ENCODE measurements at places on chromosomes 5 and 9.

- peak; percentile 48 for DNase-seq
These were observed 4.0 kb downstream of the PAPPA start for GRCh38 chr9:116157436-116158138.

- DNase-seq: no peak
These were observed 47.6 kb downstream of the RGS3 start for GRCh38 chr9:113511047-113511521.

DNA sequence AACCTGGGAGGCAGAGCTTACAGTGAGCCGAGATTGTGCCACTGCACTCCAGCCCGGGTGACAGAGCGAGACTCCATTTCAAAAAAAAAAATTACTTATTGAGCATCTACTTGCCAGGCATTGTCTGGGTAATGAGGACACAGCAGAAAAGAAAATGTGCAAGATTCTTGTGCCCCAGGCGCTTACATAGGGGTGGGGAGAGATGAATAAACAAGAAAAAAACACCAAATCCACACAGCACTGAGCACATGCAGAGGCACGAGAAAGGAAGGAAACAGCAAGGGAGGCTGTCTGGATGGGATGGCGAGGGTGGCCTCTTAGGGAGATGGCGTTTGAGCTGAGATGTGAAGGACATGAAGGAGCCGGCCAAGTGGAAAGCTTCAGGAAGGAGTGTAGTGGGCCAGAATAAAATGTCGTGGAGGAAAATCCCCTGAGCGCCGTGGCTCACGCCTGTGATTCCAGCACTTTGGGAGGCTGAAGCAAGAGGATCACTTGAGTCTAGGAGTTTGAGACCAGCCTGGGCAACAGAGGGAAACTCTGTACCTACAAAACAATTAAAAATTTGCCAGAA is 13.9 kb downstream of the DYNC2I2 start:
- DNase-seq: no peak

- DNase-seq: no peak
These were observed 5.5 kb downstream of the FOXB2 start for GRCh38 chr9:77024776-77025545.

GRCh38 chr9:98254228-98255060 is 1.0 kb downstream of the TBC1D2 start:
- DNase-seq: no peak

GRCh38 chr9:131963072-131964030 is 116.3 kb downstream of the MED27 start:
- no peak for DNase-seq

GRCh38 chr9:7967093-7967827 is 167.7 kb upstream of the DMAC1 start:
- DNase-seq: no peak
